Endothelial cell of umbilical vein (primary cell): ENCODE measurements at places on chromosomes 5 and 9. TPM values are rescaled to one million over a fixed set of nuclear protein-coding genes. Genes with fewer than 3 reads are reported as not detected.

DNA sequence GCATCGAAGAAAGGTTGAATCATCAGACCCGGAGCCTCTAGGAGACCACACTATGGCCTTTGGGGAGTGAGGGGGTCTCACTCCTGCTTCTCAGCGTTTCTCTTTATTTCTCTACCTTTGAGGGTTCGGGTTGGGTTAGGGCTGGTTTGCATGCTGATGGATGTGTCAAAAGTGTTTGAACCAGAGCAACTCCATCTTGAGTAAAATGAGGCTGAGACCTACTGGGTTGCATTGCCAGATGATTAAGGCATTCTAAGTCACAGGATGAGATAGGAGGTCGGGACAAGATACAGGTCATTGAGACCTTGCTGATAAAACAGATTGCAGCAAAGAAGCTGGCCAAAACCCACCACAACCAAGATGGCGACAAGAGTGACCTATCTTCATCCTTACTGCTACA is 44.9 kb upstream of the TCF7 start:
- no peak for DNase-seq

DNA sequence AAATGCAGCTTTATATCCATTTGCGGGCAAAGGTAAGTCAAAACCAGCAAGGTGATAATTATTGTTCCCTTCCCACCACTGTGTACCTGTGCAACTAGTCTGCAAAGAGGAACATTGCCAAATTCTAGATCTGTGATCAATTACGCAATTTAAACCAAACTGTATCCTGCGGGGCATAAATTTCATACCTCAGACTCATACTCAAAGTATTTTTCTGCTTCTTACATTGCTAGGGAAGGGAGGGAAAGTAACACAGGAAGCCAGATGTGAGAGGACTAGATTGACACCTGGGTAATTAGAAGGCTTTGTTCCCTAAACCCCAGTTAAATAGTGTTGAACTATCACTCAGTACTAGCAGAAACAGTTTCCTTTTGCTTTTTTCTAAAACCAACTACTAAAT is 240.2 kb upstream of the ZNF608 start:
- no peak for DNase-seq

DNA sequence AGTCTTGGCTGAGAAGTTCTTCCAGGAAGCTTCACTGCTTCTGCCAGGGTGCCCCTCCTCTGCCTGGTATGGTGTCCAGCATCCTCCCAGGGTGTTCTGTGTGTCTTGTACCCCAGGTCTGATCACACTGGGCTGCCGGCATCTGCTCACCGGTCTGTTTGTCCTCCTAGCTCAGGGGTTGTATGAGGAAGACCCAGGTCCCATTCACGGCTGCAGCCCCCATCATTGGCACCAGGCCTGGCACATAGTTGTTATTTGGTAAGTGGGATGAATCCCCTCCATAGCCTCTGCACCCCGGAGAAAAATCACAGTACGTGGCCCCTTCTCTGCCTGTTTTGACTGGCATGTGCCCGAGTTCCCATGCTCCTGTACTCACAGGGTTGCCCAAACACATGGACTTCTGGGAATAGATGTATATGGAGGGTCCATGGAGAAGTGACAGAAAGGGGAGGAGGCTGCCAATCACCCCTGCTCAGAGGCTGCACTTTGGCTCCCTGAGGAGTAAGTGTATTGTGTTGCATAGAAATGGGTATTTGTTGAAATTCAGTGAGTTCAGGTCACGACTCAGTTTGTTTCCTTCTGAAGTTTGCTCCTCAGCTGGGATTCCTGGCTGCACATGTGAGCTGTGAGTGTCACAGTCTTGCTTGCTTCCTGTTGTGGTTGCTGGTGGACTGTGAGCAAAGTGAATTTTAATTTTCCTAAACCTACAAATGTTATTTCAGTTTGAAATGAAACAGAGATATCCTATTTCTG is 96.2 kb downstream of the HSPA4 start:
- DNase-seq: no peak

LHFPL2 gene
- 26.8 and 36.3 TPM in 2 replicates for total RNA-seq

GRCh38 chr9:30258094-30258493 is 2126.3 kb upstream of the ACO1 start:
- no peak for DNase-seq

- DNase-seq: no peak
Observed at GRCh38 chr9:110814159-110814558, 145.6 kb downstream of the MUSK start.

- no peak for DNase-seq
Observed at GRCh38 chr5:116486588-116486987, 88.0 kb downstream of the SEMA6A start.

- no peak for DNase-seq
Observed at GRCh38 chr5:137667341-137667740, 68.5 kb downstream of the KLHL3 start.

FYB1 gene
- 0.44 TPM in 1 of 2 replicates, not detected in the other for total RNA-seq

SPAG8 gene
- 0.69 TPM in 1 of 2 replicates, not detected in the other for total RNA-seq

ITK gene
- total RNA-seq: not detected in 2 replicates

GRCh38 chr9:79667817-79668436 is 96.2 kb downstream of the TLE4 start:
- no peak for DNase-seq

CAMLG gene
- total RNA-seq: 32.9 and 33.3 TPM in 2 replicates

DNA sequence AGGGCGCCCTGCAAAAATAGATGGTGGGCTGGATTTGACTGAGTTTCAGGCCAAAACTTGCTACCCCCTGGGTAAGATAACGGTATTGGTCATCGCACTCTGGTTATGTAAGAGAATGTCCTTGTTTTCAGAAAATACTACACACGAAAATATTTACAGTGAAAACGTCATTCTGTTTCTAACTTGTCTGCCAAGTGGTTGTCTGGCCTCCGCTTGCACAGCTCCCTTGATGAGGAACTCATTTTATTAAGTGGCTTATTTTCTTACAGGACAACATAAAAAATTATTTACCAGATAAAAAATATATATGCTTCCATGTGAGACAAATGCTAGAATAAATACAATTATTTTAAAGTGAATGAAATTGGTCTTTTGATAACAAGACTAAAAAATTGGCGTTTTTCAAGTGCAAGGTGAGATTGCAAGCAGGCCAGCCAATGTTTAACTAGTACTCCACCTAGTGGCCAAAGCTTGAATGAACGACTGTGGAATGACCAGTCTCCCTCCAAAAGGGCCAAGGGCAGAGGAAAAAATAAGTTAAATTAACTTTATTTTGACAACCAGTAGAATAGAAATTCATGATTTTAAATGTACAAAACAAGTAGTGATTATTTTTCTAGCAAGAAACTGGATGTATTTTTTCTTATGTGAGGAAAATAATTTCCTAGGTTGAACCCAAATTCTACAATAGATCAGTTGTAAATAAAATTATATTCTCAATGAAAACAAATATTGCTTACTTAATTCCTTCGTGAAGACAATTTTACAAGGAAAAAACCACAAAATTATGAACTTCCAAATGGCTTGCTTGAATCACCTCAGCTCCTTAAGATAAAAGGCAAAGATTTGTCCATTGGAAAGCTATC is 93.2 kb downstream of the ZFAND5 start:
- peak; percentile 48 for DNase-seq

TMOD1 gene
- 0.74 and 1.4 TPM in 2 replicates for total RNA-seq

DNA sequence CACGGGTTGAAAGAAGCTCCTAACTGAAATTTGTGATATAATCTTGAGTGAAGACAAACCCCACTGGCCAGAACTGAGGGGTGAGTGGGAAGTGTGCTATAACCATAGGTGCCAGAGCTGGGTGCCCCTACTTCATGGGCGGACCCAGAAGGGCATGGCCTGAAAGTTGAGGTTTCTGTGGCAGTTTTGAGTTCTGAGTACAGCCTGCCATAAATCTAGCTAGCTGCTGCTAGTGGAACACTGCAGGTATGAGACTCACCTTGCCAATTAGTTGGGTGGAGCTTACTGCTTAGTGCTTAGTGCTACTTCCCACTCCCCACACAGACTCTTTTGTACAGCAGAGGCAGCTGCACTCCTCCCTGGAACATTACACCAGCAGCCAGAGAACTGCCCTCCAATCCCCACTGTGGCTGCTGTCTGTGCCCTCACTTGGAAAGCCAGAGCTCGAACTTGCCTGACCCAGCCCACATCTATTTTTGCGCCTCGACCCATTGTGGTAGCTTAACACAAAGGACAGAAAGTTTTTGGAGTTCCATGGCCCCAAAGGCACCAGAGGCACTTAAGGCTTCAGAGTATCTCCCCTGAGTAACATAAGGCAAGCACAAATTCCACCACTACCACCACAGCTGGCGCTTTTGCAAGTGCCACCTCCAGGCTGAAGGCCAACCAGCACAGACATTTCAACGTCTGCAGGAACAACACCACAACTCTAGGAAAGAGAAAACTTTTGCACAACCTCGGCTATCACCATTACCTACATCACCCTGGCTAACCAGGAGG is 27.1 kb upstream of the PTGER4 start:
- no peak for DNase-seq

DNA sequence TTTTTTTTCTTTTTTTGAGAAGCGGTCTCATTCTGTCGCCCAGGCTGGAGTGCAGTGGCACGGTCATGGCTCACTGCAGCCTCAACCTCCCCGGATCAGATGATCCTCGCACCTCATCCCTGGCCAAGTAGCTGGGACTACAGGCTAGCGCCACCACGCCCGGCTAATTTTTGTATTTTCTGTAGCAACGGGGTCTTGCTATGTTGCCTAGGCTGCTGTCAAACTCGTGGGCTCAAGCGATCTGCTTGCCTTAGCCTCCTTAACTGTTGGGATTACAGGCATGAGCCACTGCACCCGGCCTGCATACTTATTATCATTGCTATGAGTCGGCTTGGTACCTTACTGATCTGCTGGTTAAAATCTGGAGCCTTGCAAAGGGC is 790 bp upstream of the IARS1 start:
- peak; percentile 33 for DNase-seq

DNA sequence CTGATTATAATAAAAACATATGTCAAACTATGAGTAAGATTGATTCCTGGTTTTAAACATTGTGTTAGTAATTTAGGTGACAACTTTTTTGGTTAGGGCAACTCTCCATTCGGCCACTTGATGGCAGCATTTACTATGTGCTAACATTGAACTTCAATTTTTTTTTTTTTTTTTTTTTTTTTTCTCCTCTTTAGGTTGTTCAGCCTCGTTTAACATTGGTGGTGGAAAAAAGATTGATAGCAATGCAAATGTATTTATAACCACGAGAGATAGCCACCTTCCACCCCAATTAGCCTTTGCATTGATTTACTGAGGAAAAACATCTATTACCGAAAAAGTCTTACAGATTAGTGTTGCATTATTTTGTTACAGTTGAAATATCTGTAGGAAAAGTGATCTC is 159.1 kb downstream of the CSNK1G3 start:
- DNase-seq: peak; percentile 68

CDC20B gene
- 0.14 and 0.22 TPM in 2 replicates for total RNA-seq

DNA sequence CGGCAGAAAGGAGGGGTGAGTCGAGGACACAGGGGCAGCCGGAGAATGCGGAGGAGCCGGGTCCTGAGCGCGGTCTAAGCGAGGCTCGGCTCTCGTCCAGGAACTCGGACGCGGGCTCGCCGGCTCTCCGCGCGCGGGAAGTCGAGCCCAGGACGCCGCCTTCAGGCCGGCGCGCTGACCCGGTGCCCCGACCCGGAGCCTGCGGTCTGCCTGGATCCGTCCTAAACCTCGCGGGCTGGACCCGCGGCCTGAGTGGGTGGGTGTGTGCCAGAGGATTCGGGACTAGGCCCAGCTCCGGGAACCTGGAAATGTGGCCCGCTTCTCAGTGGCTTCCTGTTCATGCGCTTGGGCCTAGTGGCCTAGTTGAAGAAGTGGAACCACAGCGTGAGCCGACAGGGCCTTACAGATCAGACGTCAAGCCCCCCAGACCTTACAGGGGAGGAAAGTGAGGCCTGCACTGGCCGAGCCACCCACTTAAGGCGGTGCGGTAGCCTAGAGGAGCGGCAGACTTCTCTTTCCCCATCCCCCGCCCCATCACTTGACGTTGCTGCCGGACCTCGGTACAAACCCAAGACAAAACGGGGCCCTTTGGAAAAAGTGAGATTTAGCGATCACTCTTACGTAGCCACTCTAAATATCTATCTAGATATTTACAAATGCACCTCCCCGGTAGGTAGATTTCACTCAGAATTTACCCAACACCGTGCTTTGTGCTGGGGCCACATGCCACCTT is 1.2 kb downstream of the CDKN2B-AS1 start:
- peak; percentile 64 for DNase-seq

HEMGN gene
- not detected in 2 replicates for total RNA-seq

DNA sequence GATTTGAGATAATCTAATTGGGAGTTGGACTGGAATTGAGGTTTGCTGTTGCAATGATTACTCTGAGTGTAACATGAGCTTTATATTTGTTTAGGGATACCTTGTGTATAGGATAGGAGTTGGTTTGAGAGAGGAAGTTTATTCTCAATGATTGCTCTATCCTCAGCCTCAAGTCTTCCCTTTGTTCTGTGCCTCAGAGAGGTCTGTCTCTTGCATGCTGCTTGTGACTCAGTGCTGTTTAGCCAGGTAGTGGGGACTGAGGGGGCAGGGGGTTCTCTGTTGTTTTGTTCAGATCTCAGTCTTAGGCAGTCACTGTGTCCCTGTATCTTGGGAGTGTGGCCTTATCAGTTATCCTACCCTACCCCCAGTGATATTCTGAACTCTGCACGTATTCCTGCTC is 192.1 kb downstream of the SPATA31D1 start:
- DNase-seq: no peak
